ENCODE measurements at places on chromosomes 12 and 14.

DNA sequence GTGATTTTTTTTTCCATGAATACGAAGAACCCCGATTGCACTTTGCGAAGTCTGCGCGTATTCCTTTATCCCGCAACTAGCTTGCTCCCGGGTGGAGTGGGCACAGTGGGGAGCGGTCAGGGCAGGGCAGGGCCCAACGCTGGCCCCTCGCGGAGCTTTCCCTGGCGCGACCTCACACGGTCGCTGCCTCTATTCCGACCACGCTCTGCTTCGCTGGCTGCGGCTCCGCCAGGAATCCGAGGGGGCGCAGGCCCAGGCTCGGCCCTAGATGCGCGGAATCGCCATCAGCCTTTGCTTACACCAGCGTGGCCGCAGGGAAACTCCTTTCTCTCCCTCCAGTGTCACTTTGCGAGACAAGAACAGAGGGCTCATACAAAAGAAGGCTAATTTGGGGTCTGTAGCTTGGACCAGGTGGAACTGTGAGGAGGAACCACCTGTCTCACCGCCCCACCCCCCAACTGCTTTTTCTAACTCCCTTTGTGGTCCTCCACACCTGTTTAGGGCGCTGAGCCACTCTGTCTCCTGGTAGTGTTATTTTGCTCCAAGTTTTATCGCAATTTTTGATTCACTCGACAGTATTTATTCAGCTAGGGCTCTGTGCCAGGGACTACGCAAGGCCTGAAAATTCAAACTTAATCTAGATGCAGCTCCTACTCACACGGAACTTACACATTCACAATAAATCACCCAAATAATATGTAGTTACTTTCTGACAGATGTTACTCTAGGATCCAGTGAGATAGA is 3.1 kb upstream of the NKX2-1 start:
- DNase-seq = no peak

- no peak for DNase-seq
Observed at GRCh38 chr12:12428961-12429657, 72.2 kb downstream of the BORCS5 start.

DNA sequence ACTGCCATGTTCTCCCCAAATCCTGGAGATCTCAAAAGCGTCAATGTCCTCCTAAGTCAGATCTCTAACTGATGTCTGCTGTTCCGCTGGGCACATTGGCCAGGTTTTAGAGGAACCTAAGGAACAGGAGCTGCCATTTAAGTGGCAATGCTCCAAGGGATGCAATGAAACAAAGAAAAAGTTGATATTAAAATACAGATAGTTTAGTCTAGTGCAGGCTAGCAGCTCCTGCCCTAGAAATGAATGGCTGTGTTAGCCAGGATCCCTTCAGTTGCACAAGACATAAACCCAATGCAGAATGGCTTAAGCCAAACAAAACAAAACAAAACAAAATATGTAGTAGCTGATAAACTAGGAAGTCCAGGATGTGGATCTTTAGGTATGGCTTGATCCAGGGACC is 144.1 kb downstream of the HMGA2 start:
- DNase-seq = no peak

DNA sequence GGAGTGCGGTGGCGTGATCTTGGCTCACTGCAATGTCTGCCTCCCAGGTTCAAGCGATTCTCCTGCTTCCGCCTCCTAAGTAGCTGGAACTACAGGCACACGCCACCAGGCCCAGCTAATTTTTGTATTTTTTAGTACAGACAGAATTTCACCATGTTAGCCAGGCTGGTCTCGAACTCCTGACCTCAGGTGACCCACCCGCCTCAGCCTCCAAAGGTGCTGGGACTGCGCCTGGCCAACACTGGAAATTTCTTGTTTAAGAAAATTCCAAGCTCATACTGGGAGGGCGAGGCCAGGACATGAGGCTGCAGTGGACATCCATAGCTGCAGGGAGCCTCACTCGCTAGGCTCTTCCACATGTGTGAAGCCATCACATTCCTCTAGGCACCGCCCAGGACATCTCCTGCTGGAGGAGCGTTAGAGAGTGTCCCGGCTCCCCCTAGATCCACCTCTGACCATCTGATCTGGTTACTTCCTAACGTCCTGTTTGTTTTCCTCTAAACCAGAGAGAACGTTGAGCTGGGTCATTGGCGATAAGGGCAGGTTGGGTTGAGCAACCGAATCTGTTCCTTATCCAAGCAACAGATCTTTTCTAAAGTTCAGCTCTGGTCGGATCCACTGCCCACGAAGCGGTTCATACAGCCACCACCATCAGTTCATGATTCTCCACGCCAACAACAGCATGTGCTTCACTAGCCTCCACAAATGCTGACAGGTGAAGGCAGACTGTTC is 108.2 kb upstream of the MED13L start:
- DNase-seq = no peak

DNA sequence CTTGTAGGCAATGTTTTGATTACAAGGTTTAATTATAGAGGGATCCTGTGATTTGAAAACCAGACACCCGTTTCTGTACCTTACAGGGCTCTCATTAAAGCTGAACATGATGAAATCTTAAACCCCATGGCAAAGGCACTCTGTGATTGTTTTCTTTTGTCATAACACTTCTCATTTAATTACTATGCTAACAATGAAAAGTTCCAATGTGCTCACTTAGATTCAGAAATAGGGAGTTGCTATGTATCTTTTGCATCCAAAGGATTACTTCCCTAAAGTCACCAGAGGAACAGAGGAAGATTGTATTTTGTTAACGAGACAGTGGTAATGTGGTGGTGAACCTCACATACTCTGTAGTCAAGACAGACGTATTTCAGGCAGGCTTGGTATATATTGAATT is 81.5 kb upstream of the MYF6 start:
- no peak for DNase-seq

- DNase-seq = no peak
Observed at GRCh38 chr12:42282294-42282693, 43.6 kb downstream of the ZCRB1 start.

- peak; percentile 25 for DNase-seq
Observed at GRCh38 chr12:65518771-65519170, 240.3 kb downstream of the MSRB3 start.

DNA sequence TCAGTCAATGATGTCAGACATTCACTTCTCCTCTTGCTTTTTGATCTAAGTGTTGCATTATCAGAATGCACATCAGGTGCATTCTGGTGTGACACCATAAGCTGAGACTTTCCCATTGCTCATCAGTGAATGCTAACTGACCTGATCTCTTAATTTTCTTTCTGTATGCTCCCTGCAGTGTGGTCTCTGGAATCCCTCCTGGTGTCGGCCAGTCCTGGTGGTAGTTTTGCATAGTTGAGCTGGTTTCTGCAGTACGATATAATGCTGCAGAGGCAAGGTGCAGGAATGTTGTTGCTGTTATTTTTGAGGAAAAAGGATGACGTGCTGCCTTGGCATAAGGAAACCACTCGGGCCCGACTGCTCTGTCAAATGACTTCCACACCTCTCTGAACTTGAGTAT is 11.0 kb upstream of the SRP54 start:
- no peak for DNase-seq

- DNase-seq = no peak
Observed at GRCh38 chr12:3683670-3684069, 69.2 kb downstream of the CRACR2A start.

GRCh38 chr14:100341301-100342031 is 18.3 kb downstream of the SLC25A47 start:
- DNase-seq = peak; percentile 75

DNA sequence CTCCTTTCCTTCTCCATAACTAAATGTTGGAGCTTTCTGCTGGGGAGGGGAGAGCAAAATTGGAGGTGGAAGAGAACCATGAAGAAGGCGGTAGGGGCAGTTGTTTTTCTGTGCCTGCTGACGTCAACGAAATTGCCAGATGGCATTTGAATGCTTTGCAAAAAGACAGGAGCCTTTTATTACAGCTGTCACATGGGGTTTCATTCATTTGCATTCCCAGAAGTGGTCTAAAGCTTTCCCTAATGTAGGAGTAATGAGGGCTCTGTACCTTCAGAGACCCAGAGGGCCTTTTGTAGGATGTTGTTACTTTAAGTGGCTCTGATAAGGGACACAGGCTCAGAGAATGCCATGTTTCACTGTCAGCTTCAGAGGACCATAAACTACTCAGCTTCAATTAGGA is 107.1 kb upstream of the SLCO1C1 start:
- DNase-seq = no peak

DNA sequence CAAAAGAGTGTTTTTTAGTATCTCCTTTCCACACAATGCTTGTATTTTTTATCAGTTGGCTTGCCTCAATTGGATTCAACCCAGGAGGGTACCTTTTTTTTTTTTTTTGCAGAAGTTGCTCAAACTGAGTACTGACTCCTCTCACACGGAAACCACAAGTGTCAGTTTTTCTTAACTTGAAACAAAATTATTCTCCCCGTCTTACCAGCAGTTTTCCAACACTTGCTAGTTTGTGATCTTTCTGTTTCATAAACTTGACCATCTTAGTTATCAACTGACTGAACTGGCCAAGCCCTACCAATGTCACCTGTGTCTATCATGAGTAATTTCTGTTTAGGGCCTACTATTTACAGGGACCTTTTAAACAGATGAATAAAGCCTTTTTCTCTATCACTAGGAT is 34.1 kb upstream of the ITPR2 start:
- DNase-seq = no peak

- no peak for DNase-seq
Observed at GRCh38 chr14:51473351-51473750, 178.4 kb upstream of the FRMD6 start.

DNA sequence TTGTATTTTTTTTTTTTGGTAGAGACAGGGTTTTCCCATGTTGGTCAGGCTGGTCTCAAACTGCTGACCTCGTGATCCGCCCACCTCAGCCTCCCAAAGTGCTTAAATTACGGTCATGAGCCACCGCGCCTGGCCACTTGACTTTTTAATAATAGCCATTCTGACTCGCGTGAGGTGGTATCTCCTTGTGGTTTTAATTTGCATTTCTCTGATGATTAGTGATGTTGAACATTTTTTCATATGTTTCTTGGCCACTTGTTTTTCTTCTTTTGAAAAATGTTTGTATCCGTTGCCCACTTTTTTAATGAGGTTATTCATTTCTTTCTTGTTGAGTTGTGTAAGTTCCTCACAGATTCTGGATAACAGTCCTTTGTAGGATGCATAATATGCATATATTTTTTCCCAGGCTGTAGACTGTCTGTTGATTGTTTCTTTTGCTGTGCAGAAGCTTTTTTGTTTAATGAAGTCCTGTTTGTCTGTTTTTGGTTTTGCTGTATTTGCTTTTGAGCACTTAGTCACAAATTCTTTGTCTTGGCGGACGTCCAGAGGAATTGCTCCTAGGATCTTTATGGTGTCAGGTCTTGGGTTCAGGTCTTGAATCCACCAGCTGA is 10.3 kb upstream of the PGAM5 start:
- no peak for DNase-seq

DNA sequence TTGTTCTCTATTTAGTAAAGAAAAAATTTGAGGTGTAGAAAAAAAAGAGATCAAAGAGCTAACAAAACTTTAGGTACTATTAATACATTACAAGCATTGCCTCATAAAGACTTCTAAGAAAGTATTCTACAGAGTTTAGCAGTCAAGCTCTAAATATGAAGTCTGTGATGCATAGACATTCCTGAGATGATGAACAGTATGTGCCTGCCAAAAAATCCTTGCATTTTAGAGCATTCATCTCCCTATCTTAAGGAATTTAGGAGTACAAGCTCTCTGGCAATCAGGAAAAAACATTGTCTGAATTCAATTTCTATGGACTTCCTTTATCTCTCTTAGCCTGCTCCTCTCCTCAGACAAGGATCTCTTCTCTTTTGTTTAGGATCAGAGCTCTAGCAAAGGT is 202.6 kb upstream of the LRFN5 start:
- no peak for DNase-seq

DNA sequence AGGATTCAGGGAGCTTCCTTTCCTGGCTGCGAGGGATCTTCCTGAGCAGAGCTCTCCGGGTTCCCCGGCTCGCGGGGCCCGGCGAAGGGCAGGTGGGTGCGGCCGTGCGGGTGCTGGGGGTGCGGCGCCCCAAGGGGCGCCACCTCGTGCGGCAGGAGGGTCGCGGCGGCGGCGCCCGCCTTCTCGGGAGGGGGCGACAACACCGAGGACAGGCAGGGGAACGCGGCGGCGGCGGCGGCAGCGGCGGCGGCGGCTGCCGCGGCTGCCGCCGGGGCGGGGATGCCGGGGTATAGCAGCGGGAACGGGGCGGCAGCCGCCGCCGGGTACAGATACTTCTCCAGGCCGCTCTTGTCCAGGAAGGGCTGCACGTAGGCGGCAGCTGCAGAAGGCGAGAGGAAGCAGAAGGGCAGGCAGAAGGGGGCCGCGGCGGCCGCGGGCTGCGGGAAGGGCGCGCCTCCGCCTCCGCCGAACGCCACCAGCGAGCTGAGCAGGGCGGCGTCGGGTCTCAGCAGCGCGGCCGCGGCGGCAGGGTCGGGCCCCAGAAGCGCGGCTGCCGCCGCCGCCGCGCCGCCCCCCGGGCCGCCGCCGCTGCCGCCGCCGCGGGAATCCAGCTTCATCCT is 2.7 kb downstream of the BHLHE41 start:
- no peak for DNase-seq

GRCh38 chr12:76637807-76638206 is 78.2 kb upstream of the OSBPL8 start:
- DNase-seq = peak; percentile 9

DNA sequence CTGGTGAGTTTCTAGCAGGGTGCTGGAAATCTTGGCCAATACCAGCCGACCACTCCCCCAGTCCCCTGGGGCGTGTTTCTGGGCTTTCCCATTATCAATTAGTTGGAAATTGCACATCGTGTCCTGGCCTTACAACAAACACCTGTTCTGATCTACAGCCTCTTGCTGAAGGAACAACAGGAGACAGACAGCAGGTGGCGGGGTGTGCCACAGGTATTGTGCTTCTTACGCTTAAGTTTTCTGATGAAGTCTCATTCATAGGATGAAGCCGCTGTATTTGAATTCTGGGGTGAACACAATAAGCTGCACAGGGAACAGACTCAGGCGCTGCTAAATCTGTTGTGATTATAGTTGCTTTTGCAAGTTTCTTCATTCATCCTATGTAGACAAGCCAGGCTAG is 703 bp downstream of the HIGD1C start:
- DNase-seq = no peak
